ENCODE measurements at places on chromosomes 16 and 17.

DNA sequence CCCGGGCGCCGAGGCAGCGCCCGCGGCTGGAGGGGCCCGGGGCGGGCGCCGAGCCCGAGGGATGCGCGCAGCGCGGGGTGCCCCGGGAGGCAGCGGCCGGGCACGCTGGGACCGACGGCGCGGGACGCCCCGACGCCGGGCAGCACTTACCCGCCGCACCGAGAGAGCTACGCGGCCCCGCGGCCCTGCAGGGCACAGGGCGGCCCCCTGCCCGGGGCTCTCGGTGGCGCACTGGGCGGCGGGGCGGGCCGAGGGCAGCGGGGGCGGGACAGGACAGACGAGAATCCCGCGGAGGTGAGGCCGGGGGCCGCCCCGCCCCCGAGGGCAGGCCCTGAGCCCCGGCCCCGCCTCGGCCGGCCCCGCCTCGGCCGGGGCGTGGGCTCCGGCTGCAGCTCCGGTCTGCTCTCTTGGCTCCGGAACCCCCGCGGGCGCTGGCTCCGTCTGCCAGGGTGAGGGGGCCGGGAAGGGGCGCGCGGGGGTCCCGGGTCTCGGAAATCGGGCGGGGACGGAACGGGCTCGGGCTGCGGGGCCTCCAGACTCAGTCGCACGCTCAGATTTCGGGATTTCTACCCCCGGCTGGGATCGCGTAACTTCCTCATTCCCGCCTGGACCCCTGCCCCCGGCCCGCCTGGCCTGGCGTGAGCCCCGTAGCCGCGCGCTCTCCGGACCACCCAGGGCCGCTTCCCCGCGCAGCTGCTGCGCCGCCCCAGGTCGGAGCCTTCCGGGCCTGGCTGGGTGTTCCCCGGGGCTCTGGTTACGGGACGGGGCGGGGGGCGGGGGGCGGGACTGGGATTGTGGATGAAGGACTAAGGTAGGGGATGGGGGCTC is at the start of gene PLD2:
TSS of gene PLD2 (plus strand) at position 376 of the 828 bp plus-strand sequence. CDS start 621 bp downstream, outside the sequence.
- DNase-seq: peak; percentile 91

GRCh38 chr17:6592173-6592572 is 35.8 kb upstream of the PITPNM3 start:
- no peak for DNase-seq

- no peak for DNase-seq
Observed at GRCh38 chr17:47819475-47819874, 2.1 kb downstream of the OSBPL7 start.

DNA sequence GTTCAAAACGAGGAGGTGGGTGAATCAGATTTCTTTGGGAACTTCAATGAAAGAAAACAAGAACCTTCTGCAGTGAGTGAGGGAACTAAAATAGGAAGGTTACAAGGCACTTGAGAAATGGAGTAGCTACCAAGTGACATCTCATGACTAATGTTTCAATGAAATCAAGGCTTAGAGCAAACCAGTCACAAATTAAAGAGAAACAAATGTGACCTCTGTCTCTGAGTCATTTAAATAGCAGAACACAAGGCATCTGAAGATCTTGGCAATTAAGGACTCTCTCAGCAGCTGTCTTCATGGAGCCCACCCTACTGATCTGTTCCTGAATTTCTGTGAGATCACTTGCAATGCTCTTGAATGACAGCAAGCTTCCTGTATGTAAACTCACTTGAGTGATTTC is 109.5 kb downstream of the CDH11 start:
- DNase-seq: no peak

DNA sequence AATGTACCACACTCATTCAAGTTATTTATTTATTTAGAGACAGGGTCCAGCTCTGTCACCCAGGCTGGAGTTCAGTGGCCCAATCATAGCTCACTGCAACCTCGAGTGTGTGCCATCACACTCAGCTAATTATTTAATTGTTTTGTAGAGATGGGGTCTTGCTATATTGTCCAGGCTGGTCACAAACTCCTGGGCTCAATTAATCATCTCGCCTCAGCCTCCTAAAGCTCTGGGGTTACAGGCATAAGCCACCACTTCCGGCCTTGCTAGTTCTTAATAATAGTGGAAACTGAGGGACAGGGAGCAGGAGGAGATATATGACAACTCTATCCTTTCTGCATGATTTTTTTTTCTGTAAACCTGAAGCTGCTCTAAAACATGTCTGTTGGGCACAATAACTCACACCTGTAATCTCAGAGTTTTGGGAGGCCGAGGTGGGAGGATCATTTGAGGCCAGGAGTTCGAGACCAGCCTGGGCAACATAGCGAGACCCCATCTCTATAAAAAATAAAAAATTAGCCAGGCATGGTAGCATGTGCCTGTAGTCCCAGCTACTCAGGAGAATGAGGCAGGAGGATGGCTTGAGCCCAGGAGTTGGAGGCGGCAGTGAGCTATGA is 11.7 kb upstream of the EXOC7 start:
- DNase-seq: no peak

DNA sequence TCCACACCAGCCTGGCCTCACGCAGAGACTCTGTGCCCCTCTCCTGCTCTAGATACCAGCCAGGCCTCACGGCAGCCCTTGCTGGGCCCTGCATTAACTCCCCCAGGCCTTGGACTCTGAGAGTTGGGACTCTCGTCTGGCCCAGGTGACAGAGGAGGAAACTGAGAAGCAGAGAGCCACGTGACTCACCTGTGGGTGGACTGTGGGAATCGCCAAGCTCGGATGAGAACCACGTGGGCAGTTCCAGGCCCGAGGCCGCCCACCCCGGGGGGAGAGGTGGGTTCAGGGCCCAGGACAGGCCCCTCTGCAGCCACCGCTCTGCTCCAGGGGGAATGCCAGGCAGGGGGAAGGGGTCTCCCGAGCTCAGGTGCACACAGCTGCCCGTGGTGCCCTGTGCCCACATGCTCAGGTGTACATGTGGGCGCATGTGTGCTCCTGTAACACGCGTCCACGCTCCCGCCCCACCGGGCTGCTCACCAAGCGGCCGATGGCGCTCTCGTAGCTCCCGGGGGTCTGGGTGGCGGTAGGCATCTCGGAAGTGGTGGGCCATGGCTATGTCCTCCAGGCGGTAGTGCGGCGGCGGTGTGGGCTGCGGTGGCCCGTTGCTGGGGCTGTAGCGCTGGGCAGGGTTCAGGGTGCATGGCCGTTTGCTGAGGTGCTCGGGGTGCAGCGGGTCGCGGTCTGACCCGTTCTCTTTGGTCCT is 18.3 kb upstream of the PABPN1L start:
- DNase-seq: no peak

DNA sequence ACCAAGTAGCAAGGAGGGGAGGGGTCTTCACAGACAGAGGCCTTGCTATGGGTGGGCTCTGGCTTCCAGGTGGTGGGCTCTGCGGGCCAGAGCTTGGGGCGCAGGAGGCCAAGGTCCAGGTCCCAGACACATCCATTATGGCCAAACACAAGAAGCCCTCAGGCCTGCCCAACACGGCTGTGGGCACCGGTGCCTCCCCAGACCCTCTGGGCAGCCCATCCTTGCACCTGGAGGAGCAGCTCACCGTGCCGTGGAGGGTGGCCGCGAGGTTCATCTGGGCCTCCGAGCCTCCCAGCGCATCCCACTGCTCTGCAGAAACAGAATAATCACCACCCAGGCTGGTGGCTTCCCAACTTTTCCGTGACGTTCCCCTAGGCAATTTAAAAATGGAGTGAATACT is 55.9 kb downstream of the TBC1D16 start:
- DNase-seq: no peak

DNA sequence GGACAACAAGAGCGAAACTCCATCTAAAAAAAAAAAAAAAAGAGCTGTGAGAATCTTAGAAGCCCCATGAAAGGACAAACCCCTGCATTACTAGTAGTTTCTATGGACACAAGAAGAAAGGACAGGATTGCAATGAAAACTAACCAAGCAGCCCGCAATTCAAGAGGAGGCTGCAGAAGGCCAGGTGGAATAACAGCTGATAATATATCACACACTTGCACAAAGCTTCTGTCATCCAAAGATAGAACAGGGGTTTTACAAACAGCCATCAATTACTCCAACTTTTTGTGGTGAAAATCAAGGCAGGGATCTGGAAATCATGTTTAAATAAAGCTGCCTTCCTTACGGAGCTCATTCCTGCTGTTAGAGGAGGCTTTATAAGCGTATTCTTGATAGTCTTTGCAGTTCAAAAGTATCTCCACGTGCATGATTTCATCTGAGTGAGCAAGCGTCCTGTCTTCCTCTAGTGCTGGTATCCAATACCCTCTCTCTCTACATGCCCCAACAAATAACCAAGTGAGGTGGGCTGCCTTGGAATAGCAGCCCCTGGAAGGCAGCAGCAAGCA is 23.1 kb upstream of the TMEM94 start:
- no peak for DNase-seq

DNA sequence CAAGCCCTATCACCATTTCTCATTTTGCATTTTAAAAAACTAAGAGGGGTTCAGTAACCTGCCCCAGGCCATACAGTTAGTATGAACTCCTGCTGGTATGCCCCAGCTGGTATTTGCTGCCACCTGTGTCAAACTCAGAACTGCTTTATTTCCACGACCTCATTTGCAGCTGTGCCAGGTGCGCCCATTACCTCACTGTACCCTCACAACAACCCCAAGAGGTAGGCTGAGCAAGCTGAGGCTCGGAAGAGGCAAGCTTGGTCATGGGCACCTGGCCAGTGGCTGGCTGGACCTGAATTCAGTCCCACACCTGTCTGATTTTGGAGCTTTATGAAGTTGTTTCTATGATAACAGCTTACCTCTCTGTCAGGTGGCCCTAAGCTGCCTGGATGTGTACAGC is 7.6 kb downstream of the EPN2 start:
- no peak for DNase-seq
